ENCODE measurements at places on chromosomes 16 and 17.

GRCh38 chr17:31266042-31266441 is 31.0 kb downstream of the OMG start:
- no peak for DNase-seq

- DNase-seq, result no peak
These were observed 129.0 kb downstream of the CCDC144A start for GRCh38 chr17:16818821-16819683.

DNA sequence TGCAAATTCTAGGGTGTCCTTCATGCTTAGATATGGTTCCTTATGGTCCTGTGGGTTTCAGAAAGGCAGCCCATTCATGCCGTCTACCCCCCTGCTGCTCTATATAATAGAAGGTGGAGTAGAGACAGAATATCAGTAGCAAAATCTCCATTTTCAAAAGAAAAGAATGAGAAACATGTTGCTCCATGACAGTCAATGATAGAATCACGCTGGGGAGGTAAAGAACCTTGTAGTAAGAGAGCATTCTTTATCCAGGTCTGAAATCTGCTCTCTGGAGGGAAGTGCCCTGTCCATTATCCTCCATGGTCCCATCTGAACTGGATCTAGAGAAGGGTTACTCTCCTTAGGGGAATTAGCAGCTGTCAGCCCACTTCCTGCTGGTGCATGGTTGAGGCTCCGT is 272.8 kb downstream of the WWOX start:
- DNase-seq, result no peak

- no peak for DNase-seq
These were observed 40.5 kb upstream of the KLHDC4 start for GRCh38 chr16:87806261-87806640.

- DNase-seq, result no peak
These were observed 17.5 kb upstream of the TNFRSF13B start for GRCh38 chr17:16989230-16989952.

GRCh38 chr16:19135201-19135842 is 21.6 kb downstream of the ITPRIPL2 start:
- no peak for DNase-seq

- DNase-seq, result no peak
These were observed 341.2 kb upstream of the ZFHX3 start for GRCh38 chr16:73389085-73389484.

GRCh38 chr16:23062524-23062923 is 86.7 kb downstream of the USP31 start:
- DNase-seq, result no peak

DNA sequence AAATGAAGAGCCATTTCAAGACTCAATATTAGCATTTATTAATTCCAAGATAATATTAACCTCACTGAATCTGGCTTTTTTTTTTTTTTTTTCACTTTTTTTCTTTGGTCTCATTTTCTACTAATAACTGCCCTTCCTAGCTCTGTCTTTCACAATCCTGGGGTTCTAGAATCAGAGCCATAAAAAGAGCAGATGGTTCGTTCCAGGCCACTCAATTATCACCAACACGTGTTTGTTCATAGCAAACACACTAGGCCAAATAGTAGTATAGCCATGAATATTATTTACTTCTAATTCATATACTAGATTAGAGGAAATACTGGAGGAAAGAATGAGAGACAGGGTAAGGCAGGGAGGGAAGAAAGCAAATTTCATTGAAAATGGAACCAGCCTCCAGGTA is 39.8 kb downstream of the TEX2 start:
- no peak for DNase-seq
